ENCODE measurements at places on chromosomes 5 and 9. TPM values are rescaled to one million over a fixed set of nuclear protein-coding genes. Genes with fewer than 3 reads are reported as not detected.

HK3 gene
- total RNA-seq = not detected

CLTB gene
- 72.3 TPM for total RNA-seq

GALNT12 gene
- total RNA-seq = 8.7 TPM

ADAMTS2 gene
- total RNA-seq = 32.5 TPM

FRRS1L gene
- 0.10 TPM for total RNA-seq

GDA gene
- not detected for total RNA-seq

GCNT4 gene
- total RNA-seq = 5.0 TPM

COL15A1 gene
- 229 TPM for total RNA-seq

PKD2L2 gene
- not detected for total RNA-seq

LTC4S gene
- 2.3 TPM for total RNA-seq

SNX18 gene
- total RNA-seq = 88.7 TPM

FGD3 gene
- total RNA-seq = not detected

IRGM gene
- 0.13 TPM for total RNA-seq

ANKRD34B gene
- not detected for total RNA-seq

PRUNE2 gene
- total RNA-seq = 135 TPM

KCNMB1 gene
- total RNA-seq = 0.07 TPM

LCNL1 gene
- 1.1 TPM for total RNA-seq

ADAMTSL1 gene
- total RNA-seq = 128 TPM

TAS2R1 gene
- not detected for total RNA-seq

BAAT gene
- 0.07 TPM for total RNA-seq

HEMGN gene
- not detected for total RNA-seq

TGFBR1 gene
- 65.7 TPM for total RNA-seq

PRLR gene
- total RNA-seq = 0.07 TPM

CAMK4 gene
- total RNA-seq = 1.8 TPM

CCNJL gene
- 1.4 TPM for total RNA-seq

PLPP7 gene
- total RNA-seq = 18.9 TPM

ADCY2 gene
- total RNA-seq = not detected

ECSCR gene
- total RNA-seq = 2.2 TPM

MAMDC2 gene
- 4.7 TPM for total RNA-seq

CYLC2 gene
- total RNA-seq = not detected

FOXI1 gene
- total RNA-seq = not detected

MARCHF3 gene
- total RNA-seq = 19.9 TPM
